ENCODE measurements at places on chromosomes 2 and 18.
A peak's percentile ranks its signal among the peaks of the same experiment; 100 is the strongest.

DNA sequence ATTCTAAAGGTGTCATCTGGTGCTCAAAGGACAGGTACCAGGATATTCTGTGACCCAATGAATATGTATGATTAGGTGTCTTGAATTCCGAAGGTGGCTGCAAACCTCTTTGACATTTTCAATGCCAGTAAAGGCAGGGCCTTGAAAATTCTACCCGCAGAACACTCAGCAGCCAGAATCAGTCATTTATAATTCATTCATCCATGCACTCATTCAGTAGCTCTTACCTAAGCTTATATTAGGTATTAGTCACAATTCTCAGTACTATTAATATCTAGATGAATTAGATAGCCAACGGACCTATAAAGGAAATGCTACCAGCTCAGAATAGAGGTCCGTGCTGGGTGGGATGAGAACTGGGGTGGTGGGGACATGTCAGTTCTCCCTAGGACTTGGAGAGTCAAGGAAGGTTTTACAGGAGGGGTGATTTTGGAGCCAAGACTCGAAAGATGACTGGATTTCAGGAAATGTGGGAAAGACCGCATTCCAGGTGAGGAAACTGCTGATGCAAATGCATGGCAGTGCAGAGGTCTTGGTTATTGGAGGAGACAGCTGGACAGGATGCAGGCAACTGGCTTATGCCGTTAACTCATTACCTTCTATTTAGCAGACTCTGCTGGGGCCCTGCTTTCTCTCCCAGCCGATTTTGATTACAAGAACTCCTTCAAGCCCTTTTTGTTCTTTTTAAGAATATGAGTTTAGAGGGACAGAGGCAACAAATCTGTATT, 7.2 kb downstream of the TRIB2 start:
- DNase-seq = no peak

DNA sequence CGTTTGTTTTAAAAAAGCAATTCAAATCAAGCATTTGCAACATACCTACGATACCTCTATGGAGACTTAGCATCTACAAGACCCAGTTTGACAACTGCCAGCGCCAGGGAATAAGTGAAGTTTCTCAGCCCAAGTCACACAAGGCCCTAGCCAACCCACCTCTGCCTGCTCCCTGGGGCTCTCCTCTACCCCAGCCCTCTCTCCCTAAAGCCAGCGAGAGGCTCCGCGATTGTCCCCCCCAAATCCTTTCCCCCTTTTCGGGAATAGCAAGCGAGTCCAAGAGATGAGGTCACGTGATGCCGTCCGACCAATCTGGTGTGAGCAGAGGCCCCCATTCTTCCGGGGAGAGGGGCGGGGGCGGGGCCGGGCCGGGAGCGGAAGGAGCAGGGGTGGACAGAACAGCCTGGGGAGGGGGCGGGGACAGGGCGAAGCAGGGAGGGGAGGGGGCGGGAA, 102.2 kb upstream of the RAB6C start:
- peak; percentile 67 for DNase-seq

DNA sequence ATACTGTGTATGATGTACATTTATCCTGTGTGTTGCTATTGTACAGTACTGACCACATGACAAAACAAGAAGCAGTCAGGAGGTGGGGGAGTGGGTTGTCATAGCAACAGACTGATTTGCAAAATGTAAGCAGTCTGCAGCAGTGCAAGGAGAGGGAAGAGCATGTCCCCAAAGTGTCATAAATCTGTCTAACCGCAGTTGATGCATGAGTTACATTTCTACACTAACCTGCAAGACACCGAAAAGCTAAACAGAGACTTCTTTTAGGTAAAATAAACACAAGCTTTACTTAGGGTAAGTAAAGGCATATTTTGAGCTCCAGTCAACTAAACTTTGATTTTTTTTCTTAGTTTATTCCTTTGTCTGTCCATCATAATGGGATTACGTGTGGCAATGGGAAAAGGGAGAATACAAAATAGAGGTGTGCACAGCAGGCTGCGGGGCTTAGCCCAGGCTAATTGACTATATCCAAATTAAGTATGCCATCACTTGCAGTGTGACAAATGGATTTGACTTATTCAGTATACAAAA, 134.5 kb downstream of the MEIS1 start:
- peak; percentile 78 for DNase-seq

DNA sequence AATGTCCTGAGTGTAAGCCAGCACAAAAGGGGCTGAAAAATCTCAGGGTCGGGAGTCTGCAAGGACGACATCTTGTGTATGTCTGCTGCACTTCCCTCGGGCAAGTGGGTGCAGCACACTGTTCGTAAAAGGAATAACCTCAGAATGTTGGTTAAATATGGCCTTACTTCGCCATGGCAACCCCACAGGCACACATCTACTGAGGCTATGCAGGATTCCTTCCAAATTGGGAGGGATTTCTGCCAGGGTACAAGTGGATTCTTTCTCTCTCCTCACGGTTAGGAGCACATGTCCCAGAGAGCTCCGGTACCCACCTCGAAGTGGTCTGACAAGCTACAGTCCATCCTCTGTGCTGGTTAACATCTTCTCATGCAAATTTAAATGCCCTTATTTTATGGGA, 277.7 kb upstream of the PXDN start:
- DNase-seq = no peak

- DNase-seq = peak; percentile 84
Observed at GRCh38 chr2:202278036-202278760, 12.6 kb downstream of the NOP58 start.

GRCh38 chr2:121596221-121597080, 52.8 kb downstream of the CLASP1 start:
- peak; percentile 60 for DNase-seq

- no peak for DNase-seq
Observed at GRCh38 chr2:96506907-96507240, 1.7 kb upstream of the NEURL3 start.

- no peak for DNase-seq
Observed at GRCh38 chr2:127233710-127234109, 13.6 kb upstream of the CYP27C1 start.

GRCh38 chr2:112627060-112628040, 18.4 kb upstream of the SLC20A1 start:
- peak; percentile 97 for DNase-seq

GRCh38 chr18:77255426-77256105, 5.9 kb downstream of the GALR1 start:
- DNase-seq = no peak

- DNase-seq = no peak
Observed at GRCh38 chr2:19580264-19580663, 221.8 kb upstream of the OSR1 start.

DNA sequence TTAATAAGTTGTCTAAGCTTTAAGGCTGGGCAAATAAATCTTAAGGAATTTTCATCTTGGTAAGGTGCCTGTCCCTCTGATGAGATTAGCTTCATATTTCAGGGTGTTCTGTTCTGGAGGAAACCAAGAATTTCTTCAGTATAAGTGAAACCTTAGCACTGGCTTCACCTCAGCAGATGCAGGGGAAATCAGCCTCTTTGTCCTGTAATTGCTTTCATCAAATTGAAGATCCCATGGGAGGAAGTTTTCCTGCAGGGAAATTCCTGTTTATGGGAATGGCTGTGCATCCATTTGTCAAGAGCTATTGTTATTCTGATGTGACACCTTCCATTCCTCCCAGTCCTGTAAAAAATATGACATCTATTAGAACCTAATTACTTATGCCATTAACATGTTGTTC, 174.5 kb downstream of the PTPRM start:
- DNase-seq = no peak

- no peak for DNase-seq
Observed at GRCh38 chr18:79600596-79600995, 79.0 kb upstream of the CTDP1 start.

DNA sequence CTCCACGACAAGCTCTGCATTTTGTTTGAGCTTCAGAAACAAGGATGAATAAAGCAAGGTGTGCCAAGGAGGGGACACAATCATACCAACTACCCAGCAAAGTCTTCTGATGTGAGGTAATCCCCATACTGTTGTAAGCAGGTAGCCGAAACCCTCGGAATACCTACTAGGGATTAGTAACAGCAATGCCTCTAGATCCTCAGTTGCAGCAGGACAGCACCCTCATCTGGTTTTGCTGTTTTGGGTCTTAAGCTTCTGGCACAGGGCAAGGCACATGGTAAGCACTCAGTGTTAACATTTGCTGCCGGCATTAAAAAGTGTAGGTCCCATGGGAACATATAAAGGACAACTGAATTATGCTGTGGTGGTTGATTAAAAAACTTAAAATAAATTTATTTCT, 16.0 kb upstream of the LINC00305 start:
- no peak for DNase-seq

GRCh38 chr18:50395093-50395492, 20.2 kb downstream of the SKA1 start:
- no peak for DNase-seq

DNA sequence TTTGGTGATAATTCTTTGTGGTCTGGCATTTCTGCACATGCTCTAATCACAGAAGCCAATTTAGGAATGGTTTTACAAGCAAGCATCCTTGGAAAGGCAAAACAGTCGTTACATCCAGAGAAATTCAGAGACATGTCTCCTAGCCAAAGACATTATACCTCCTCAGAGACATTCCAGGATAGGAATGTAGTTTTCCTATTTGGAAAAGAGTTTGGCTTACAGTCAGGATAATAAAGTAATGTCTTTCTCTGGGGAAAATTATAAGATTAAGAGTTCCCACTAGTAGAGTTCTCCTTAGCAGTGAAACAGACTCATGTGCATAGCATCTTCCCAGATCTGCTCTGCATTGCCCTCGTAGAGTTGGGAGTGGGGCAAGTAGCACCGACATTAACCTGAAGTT, 753.6 kb upstream of the TMEFF2 start:
- DNase-seq = no peak

DNA sequence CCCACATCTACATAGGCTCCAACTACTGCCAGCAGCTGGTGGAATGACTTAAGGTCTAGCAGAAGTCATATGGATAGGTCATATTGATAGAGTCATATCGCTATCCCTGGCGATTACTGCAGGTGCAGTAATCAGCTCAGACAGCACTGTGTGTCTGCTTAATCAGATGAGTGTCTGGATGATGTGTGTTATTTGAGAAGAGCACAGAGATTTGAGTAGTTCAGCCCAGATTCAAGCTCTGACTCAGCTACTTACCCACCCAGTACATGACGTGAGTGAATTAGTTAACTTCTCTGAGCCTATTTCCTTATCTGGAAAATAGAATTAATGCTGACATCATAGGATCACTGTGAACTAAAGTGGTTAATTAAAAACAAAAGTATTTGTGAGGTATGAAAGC, 78.9 kb downstream of the EHD3 start:
- peak; percentile 63 for DNase-seq

GRCh38 chr2:161245671-161246070, 62.6 kb upstream of the PSMD14 start:
- no peak for DNase-seq

- DNase-seq = no peak
Observed at GRCh38 chr2:164457271-164457670, 164.0 kb downstream of the GRB14 start.

GRCh38 chr2:144083211-144083610, 436.7 kb downstream of the ZEB2 start:
- peak; percentile 86 for DNase-seq

DNA sequence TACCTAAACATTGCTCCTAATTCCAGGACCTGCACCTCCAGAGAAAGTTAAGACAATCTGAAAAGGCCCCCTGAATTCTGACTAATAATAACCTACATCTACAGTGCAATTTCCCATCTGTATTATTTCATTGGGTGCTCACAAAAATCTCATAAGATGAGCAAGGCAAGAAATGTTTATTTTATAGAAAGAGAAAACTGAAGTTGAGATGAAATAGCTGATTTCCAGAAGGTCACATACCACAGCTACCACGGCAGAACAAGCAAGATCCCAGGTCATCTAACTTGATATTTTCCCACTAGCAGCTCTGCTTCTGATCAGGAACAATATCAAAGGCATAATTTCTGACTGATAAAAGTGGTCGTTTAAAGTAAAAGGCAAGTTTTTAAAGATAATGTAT, 105.8 kb upstream of the COL5A2 start:
- DNase-seq = no peak

DNA sequence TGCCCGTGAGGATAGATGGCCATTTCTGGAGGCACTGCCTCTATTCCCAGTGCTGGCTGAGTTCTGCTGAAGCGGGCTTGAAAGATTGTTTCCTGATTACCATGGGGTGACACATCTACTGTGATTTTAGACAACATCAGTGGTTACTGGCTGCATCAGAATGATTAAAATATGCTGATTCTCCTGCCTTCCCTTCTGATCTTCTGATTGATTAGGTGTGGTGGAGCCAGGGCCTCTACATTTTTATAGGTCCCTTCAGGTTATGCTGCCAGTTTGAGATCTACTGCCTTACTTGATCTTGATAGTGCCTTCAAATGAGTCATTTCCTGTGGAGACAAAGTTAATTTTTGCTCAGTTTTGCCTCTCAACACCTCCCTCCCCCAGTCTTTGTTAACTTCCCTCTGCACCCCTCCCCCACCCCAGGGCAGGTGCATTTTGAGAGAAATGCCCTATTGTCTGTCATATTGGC, 31.6 kb upstream of the SNORC start:
- peak; percentile 12 for DNase-seq

DNA sequence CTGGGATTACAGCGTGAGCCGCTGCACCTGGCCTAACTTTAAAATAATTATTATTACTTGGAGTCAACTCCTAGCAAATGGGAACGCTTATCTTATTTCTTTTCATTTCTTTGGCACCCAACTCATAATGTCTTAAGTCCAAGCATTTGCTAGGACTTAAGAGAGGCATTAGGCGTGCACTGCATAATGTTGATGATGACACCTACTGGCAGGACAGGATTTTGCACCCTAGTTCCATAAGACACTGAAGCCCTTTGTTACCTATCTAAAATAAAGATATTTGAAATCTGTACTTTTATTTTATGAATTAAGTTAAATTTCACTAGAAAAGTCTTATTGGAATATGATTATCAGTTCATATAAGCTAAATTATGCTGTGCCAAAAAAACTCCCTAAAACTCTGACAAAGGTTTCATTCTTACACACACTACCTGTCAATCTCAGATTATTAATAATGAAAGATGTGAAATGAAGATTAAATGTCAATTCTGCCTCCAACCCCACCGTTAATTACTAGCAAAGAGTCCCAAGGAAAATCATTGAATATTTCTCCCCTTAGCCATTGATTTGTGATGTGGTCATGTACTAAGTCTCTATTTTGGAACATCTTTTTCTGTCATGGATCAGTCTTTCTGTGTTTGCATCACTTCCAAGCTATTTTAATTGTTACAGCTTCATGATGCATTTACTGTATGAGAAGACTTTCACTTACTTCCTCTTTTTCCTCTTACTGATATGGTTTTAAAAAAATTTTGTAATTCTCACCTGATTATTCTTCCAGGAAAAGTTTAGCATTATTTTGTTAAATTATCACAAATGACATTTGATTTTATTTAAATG, 12.7 kb upstream of the CDH2 start:
- peak; percentile 85 for DNase-seq

- no peak for DNase-seq
Observed at GRCh38 chr2:144922519-144922918, 402.6 kb upstream of the ZEB2 start.
